Stimulated activated CD8-positive, alpha-beta memory T cell treated with anti-CD3 and anti-CD28 coated beads, Interleukin-15, amount 100 ng/mL, for 24 hours (primary cell): ENCODE measurements at places on chromosomes 4 and X.

DNA sequence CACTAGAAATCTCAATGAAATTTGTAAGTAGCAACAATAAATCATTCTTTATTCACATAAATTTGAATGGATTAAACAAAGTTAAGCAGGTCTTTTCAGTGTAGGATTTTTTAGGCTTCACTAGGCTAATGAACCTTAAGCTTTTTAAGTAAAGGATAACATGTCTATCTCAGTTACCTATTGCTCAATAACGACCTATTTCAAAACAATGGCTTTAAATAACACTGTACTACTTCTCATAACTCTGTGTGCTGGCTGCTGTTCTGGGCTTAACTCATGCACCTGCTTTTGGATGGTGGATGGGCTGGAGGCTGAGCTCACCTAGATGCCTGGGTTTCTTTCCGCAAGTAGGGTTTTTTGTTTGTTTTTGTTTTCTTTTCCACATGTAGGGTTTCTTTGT is 495.0 kb upstream of the SLIT2 start:
- DNase-seq, result no peak

GRCh38 chrX:137058339-137059127 is 24.7 kb upstream of the GPR101 start:
- no peak for DNase-seq

GRCh38 chr4:172899861-172900260 is 268.8 kb upstream of the GALNT7 start:
- no peak for DNase-seq

DNA sequence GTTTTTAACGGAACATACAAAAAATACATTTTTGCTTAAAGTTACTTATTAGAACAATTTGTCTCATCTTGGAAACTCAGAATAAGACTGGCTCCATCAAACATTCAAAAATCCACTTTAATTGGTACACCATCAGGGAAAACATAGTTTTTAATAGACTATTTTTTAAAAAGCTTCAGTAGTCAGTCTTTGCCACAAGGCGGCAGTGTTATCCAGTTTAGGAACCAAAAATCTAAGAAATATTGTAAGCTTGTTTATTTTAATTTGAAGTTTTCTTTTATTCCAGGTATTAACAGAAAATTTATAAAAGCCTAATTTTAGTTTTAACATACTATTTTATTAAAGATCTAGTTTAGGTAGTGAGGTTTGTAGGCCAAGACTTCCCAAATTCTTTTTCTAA is 107.7 kb downstream of the APOOL start:
- DNase-seq, result no peak

DNA sequence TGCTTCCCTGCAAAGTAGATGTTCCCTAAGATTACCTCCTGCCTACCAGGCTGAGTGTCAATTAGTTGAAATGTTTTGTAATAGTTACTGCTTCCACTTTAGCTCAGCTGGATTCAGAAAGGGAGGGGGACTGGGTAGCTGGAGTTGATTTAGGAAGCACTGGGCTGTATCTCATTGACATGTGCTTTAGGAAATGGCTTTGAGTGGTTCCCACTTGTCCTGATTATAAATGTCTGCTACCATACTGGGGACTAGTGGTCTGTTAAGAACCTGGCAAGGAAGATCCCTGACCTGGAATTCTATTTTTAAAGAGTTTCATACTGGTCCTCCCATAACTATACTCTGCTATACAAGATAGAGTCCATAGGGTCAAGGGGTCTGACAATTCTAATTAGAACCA is 363.9 kb upstream of the PPP1R2C start:
- no peak for DNase-seq

- DNase-seq, result no peak
Observed at GRCh38 chr4:76962406-76963130, 13.0 kb downstream of the SEPTIN11 start.

- DNase-seq, result no peak
Observed at GRCh38 chr4:139656614-139657486, 8.8 kb upstream of the MGST2 start.

DNA sequence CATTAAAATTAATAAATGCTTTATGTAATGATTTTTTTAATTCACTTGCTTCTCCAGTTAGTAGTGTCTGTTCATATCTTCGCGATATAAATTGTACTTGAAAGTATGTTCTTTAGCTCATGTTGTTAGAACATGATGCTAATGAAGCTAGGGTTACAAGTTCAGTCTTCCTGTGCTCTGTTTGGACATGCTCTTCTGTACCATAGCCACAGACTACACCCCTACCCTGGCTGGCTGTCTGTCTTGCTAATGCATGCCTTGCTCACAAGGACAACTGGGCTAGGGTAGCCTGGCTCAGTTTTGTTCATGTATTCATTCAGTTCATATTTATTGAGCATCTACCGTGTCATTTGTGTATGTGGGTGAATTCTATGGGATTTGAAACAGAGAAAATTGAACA is 50.8 kb upstream of the MTMR1 start:
- DNase-seq, result no peak

GRCh38 chrX:22122510-22122909 is 90.4 kb downstream of the PHEX start:
- no peak for DNase-seq

- DNase-seq, result no peak
Observed at GRCh38 chr4:107069049-107069448, 32.9 kb upstream of the DKK2 start.

- DNase-seq, result no peak
Observed at GRCh38 chr4:151921811-151922210, 161.0 kb upstream of the GATB start.

GRCh38 chr4:55012363-55013230 is 112.8 kb downstream of the KDR start:
- DNase-seq, result no peak

DNA sequence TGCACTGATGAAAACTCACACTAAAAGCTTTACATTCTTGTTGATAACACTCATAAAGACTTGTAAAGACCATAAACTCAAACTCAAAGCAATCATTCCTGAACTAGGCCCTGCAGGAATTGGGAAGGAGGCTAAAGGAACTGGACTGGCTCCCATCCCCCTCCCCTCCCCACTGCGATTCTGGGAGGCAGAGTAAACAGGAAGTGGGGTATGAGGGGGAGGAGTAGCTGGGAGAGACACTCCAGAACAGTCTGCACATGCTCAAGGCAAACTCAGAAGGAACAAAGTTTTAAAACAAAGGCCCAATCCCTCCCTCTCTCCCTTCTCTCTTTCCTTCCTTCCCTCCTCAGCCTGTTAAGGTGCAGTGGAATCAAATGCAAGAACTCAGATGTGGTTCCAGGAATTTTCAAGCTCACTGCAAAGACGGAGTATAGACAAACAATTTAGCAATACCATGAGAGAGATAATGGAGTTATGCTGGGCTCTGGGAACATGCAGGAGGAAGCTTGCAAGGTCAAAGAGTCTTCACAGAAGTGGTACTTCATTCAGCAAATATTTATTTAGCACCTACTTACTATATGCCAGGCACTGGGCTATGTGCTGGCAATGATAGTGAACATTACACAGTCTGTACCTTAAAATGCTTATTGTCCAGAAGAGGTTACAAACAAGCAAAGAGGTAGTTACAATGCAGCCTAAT is 15.9 kb downstream of the MID1IP1 start:
- DNase-seq, result no peak

DNA sequence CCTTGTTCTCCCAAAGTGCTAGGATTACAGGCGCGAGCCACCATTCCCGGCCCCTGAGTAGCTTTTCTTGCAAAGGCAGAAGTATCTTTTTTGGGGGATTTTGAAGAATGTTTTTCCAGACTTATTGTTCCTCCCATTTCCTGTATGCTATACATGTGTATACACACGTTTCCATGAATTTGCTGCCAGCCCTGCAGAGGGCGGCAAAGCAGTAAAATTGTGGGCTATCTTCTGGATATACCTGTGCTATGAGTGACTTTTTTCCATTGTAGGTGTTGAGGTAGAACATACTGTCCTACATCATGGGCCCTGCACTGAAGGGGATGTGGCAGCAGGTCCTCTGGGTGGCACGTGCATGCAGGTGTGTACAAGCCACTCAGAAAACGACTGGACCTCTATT is 16.9 kb upstream of the MED28 start:
- no peak for DNase-seq

- DNase-seq, result no peak
Observed at GRCh38 chr4:57243076-57243475, 132.9 kb upstream of the IGFBP7 start.

GRCh38 chrX:39836802-39837420 is 260.8 kb downstream of the BCOR start:
- DNase-seq, result no peak

GRCh38 chr4:2251795-2252529 is 9.9 kb downstream of the MXD4 start:
- no peak for DNase-seq

DNA sequence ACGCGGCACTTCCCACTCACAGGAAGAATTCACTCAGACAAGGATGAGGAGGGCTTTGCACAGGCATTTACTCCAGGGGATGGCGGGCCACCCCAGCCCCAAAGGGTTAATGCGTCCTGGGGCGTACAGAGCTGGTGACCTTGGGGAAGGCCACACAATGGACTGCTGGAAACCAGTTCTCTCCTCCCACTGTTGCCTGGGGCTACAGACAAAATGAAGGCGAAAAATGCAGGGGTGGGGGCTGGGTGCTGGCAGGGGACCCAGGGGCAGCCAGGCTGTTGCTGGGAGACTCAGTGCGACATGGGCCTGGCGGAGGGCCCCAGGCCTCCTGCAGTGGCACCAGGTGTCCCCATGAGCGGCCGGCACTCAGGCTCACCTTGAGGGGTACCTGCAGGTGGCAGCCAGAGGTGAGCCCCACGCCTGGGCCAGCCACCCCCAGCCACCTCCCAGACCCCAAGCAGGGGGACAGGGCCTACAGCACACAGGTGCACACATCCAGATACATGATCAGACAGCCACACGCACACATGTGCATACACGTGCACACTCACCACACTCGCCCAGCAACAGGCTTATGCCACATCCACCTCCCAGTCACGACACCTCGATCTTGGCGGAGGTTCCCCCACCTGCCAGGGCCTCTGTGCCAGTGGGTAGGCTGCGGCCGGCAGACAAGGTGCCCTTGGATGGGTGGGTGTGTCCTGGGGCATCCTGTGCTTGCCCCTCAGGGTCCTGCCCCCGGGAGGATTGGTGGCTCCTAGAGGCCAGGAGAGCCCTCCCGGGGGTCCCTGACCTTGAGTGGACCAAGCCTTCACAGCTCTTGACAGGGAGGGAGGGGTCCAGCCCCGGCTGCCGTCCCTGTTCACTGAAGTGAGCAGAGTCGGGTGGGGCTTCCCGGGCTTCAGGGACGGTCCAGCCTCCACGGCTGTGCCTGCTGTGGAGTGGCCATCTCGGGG is 13.1 kb downstream of the NAT8L start:
- no peak for DNase-seq

DNA sequence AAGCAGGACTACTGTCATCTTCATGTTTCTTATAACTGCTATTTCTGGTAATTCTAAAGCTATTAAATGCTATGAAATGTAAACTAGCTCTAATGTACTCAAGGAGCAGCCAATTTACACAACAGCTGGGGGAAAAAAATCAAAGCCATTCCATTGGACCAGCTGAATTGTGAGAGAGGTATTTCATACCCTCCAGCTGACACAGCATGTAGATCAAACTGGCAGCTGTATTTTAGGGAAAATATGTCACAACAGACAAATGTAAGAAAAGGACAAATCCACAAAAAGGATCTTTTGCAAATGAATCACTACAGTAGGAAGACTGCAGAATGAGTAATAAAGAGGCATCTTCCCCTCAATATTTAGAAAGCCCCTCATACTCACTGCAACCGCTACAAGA is 65.2 kb upstream of the FAM47B start:
- no peak for DNase-seq

DNA sequence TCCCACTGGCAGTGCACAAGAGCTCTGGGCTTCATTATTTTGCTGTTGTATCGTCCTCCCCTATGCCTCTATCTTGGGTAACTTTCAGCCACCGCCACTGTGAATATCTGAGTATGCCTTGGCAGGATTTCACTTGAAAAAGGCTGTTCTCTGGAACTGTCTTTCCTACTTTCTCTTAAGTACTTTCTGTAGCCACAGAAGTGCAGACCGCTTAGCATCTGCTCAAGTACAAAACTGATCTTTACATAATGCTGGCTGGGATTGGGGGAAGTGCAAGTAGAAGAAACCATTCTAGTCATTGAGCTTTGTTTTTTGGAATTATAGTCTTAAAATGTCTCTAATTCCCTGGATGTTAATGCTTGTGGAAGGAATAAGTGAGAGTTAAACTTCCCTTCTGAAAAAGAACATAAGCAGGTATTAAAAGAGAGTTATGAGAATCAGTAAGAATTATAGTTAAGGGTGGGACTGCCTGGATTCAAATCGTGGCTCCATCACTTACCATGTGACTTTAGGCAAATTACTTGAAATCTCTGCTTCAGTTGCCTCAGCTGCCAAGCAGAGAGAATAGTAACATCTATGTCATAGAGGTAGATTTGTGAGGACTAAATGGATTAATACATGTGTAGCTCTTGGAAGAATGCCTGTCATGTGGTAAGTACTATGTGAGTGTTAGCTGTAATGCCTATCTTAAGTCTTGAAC is 77.5 kb downstream of the MID1IP1 start:
- no peak for DNase-seq

- peak; percentile 17 for DNase-seq
Observed at GRCh38 chr4:40056716-40057585, at the start of gene N4BP2. N4BP2 (plus strand) TSS chr4:40056850; CDS start chr4:40097341, 40,491 bp downstream.

DNA sequence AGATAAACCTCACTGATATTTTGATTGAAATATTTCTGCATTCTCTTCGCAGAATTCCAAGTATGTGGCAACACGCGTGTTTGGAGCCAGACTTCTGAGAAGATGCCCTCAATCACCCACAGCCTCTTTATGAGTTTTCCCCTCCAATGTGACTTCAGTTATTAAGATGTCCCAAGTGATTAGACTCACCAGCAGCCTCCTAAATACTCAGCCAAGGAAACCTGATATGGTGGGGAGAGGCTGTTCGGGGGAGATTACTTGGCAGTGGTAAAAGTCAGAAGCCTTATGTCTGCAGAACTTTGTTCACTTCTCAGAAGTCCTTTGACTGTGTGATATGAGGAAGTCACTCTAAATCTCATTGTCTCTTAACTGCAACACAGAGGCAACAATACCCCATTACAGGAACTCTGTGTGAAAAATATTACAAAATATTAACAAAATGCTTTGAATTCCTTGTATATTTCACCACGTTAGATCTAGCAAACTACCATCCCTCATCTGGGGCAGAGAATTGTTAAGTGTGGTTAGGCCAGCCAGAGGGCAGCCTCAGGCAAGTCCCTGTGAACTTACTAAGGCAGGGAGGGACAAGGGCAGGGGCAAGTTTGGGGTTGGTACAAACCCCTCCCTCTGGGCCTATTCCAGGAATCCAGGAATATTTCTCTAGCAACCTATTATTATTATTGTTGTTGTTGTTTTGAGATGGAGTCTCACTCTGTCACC is 151.4 kb upstream of the USP9X start:
- no peak for DNase-seq

- DNase-seq, result no peak
Observed at GRCh38 chr4:37799941-37800554, 26.4 kb upstream of the PGM2 start.
